ENCODE measurements at places on chromosomes 4 and X.
A peak's percentile ranks its signal among the peaks of the same experiment; 100 is the strongest.

GRCh38 chr4:52983563-52984303 lies 121.6 kb downstream of the RASL11B start:
- DNase-seq, result peak; percentile 20

DNA sequence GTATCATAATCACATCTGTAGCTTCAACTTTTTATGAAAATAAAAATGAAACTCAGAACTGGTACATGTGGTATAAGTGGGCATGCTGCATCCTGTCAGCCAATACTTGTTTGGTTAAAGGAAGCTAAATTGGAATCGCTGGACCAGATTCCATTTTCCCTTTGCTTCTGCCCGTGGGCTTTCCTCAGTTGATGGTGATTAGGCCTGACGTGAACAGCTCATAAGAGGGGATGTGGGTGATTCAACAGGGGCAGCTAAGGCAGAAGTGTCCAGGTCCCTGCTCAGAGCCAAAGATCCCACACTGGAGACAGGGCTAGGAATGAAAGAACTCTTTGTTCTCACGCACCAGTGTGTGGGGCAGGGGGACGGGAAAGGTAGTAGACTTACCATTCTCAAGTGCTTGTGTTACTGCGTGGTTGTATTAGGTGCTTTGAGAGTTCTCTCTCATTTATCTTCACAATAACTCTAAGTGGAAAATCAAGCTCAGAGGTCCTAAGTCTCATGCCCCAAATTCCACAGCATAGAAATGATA lies 63.2 kb upstream of the GUCY1A1 start:
- no peak for DNase-seq

DNA sequence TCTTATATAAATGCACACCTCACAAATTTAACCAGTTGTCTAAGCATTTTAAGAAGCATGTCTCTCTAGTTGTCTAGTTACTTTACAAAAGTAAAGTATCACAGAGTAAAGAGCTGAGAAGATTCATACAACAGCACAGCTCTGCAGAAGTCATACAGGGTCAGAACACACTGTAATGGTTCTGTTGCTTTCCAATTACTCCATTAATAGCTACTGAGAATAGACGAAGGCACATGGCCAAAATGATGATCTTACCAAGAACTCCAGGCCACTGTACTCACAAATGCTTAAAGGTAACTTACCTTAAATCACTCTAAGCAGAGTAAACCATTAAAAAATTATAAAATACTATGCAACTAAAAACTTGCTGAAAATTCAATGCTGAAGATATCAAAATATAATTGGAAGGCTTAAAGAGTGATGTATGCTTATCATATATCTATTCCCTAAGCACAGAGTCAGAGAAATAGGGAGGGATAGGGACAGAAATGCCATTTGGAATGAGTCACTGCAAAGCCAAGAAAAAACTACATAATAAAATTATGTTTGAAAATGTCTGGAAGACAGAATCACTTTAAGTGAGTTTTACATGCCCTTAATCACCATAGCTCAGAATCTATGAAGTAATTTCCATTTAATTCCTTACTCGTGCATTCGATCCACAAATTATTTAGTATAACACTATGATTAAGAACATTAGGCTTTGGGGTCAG lies 71.0 kb downstream of the DDX60L start:
- DNase-seq, result no peak

- DNase-seq, result peak; percentile 27
Observed at GRCh38 chr4:160319221-160319867, 1216.5 kb downstream of the RAPGEF2 start.

DNA sequence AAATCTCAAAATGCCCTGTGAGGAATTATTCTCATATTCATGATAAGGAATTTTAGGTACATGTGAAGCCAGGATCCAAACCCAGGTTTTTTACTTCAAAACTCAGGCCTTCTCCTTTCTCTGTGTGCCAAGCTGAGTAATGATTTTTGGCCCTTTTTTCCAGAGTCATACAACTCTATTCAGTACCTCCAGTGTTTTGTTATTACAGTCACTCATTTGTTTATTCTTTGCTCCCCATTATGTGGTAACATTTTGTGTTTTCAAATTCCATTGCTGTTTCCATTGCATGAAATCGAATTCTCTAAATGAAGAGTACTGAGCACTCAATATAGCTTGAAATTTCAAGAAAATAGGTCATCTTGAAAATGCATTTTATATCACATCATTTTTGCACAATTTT lies 315.4 kb downstream of the NR3C2 start:
- DNase-seq, result no peak

DNA sequence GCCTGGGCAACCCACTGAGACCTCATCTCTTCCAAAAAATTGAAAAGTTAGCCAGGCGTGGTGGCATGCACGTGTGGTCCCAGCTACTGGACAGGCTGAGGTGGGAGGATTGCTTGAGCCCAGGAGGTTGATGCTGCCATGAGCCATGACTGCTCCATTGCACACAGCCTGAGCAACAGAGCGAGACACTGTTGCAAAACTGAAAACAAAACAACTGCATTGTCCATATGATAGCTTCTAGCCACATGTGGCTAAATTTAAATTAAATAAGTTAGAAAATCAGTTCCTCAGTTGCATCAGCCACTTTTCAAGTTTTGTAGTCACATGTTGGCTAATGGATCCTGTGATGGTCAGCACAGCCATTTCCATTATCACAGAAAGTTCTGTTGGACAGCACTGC lies 67.9 kb downstream of the GAB1 start:
- DNase-seq, result no peak

DNA sequence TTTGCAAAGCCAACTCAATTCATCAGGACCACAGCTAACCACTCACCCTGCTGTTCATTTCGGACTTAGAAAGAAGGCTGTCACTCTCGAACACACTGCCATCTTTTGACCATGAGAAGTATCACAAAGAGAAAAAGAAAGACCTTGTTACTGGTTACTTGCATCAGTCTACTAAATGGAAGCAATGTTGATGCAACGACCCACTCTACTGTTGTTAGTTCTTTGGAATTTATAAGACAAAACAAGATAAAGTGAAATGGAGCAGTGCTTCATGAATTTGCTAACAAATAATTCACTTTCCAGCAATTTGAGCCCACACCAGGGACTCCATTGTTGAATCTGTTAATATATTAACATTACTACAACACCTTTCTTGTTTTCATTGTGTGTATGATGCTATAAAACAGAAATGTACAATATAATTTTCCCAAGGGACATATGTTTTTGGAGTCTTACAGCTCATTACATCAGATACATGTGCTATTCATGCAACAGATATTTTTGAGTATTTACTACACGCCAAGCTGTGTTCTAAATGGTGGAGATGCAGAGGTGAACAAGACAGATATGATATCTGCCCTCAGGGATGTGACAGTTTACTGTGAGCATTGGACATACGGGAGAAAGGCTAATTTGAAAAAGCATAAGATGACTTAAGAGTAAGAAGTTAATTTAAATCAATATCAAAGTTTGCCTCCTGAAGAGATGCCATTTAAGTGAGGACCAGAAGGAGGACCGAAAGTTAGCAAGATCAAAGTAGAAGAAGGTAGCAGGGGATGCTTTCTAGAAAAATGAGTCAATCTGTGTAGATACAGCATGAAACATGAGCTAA lies 87.2 kb downstream of the AREG start:
- peak; percentile 40 for DNase-seq
